ENCODE measurements at places on chromosomes 7 and 10.

GRCh38 chr10:54139819-54140428 is 661.1 kb downstream of the PCDH15 start:
- no peak for DNase-seq

- no peak for DNase-seq
These were observed 5.7 kb downstream of the STK17A start for GRCh38 chr7:43588477-43589132.

DNA sequence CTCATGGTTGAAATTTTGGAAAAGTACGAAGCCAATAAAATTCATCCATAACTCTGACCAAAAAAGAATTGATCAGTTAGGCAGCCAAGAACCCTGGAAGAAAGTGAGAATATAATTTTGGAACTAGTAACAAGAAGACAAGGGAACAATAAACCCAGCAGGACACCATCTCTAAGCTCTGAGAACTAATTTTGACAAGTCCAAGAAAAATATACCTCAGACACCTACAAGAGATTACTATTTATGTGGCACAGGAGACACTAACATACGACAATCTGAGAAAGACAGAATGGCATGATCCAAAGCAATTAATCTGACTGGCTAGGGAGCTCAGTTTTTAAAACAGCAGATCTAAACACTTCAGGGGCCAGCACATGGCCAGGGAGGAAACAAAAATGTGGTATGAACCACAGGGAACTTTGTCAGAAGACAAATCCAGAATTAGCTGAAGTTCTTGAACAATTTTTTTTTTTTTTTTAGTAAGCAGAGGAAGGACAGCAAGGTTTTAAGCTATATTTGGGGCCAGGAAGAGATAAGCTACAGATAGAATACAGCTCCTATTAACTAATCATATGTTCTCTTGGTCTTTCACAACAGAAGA is 38.9 kb downstream of the PARD3 start:
- no peak for DNase-seq

- no peak for DNase-seq
These were observed 192.2 kb downstream of the DIP2C start for GRCh38 chr10:497289-497688.

GRCh38 chr10:25725917-25726716 is 207.9 kb upstream of the MYO3A start:
- DNase-seq: peak; percentile 52

Data from fibroblast of skin of back (primary cell).